ENCODE measurements at places on chromosomes 16 and 17.
A peak's percentile ranks its signal among the peaks of the same experiment; 100 is the strongest.

GRCh38 chr17:68706356-68706920 lies 105.3 kb upstream of the FAM20A start:
- DNase-seq = no peak

- DNase-seq = no peak
Observed at GRCh38 chr17:10956821-10957220, 118.9 kb upstream of the PIRT start.

GRCh38 chr16:5031601-5032000 lies 2.1 kb downstream of the NAGPA start:
- DNase-seq = no peak

- DNase-seq = no peak
Observed at GRCh38 chr17:17938388-17939107, 33.7 kb downstream of the TOM1L2 start.

DNA sequence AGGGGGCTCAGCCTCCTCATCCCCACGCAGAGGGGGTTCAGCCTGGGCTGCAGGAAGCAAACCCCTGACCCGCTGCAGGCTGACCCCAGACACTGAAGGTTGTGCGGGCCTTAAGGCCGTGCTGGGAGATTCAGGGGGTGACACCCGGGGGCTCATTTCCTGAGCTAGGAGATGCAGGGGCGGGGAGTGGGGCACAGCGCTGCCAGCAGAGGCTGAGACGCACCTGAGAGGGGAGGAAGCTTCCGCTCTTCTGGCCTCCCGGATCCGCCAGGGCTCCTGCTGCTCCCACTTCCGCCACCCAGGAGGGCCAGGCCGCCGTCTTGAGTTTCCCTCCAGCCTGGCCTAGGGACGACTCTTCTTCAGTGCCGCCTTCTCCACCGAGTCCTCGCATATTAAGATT lies 173.2 kb upstream of the FOXF1 start:
- DNase-seq = no peak

DNA sequence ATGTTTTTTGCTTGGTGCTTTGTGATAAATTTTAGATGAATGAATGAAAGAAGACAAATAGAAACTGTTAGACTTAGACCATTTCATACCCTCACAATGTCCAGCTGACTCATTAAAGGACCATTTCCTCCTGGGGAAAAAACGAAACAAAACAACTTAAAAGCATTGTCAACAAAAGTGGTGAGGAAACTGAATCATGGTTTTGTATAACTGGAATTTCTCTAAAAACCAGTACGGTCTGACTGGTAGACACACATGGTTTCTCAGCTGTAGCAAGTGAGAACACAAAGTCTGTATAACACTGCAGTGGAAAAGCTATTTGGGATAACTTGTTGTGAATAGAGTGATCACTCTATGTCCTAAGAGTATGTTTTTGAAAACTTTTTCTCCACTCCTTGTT lies 5.3 kb upstream of the DDX52 start:
- no peak for DNase-seq

GRCh38 chr16:22239131-22239805 lies 33.2 kb downstream of the EEF2K start:
- no peak for DNase-seq

DNA sequence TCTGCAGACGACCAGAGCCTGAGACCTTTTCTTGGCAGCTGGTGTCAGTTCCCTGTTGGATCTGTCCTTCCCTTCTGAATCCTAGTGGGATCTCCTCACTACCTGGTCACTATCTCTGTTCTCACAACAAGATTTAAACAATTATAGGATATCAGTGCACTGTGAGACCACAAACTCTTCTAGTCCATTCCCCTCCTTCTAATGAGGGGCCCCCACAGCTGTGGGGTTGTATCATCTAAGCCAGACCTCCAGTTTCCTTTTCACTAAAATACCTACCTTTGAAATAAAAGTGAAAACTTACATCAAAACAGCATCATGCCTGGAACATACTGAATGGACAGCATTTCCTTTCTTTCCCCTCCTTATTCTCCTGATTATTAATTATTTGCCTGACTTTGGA lies 233.2 kb downstream of the PRKCA start:
- no peak for DNase-seq

DNA sequence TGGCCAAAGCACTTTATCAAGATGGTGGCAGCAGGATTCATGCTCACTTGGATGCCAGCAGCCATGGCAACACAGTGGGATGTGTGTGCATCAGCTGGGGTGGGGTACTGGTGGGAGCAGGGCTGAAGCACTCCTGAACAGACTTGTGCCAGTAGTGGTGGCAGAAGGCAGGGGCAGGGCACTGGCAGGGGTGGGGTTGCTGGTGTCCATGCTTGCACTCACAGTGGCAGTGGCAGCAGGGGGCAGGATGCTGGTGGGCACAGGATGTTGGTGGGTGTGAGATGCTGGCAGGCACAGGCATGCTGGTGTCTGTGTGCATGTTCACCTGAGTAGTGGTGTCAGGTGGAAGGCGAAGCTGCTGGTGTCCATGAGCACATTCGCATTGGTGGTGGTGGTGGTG lies 161.0 kb upstream of the PMFBP1 start:
- DNase-seq = no peak

- no peak for DNase-seq
Observed at GRCh38 chr17:9672691-9673090, 27.4 kb downstream of the USP43 start.

DNA sequence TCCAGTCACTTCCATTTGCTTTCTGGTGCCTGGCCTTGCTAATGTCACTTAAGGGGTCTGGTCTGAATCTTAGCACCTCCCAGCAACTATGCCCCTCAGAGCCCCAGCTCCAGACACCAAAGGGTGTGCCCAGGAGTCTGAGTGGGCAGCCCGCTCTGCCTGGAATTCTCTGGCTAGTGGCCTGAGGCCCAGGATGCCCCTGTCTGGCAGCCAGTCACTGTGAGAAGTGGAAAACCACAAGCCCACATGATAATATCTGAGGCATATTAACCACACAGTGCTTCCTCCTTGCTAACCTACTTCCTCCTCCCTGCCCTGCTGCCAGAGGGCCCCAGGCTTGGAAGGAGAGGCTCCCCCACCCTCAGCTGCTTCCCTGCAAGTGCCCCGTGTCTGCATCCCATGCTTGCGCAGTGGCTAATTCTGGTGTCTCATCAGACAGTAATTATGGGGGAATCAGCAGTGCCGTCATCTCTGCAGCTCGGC lies 14.0 kb downstream of the SRCIN1 start:
- no peak for DNase-seq

DNA sequence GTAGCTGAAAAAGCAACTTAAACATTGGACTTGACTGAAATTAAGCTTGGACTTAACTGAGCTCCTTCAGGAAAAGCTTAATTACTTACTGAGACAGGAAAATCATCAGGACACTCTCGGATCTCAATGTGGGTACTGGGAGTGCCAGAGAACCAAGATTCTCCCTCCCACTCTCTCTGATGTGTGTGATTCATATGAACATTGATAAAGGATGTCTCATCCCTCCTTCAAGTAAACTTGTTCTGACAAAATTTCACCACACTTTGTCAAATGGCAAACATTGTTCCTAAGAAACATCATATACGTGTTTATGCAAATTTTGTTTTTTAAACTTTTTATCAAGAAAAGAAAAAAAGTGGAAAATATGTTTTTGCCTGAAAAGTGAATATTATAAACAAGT lies 4.1 kb upstream of the SLFN5 start:
- DNase-seq = no peak

GRCh38 chr16:89370081-89370511 lies 120.3 kb downstream of the ANKRD11 start:
- DNase-seq = no peak

GRCh38 chr17:58335061-58335731 lies 6.6 kb upstream of the TSPOAP1 start:
- no peak for DNase-seq

DNA sequence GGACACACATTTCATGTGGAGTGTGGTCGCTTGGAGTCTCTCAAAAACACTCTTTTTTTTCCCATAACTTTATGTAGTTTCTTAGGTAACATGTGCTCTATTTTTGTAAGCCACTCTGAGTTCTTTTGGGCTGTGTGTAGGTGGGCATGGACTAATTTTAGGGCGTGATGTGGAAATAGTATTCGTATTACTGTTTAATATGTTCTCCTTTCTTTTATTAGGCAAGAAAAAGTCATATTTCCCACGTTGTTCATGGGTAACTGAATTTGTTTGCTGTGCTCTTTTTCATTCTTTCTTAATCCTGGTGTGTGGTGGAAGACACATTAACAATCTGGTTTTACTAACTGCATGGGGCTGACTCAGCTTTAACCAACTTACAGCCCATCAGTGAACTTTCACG lies 27.4 kb downstream of the NDEL1 start:
- DNase-seq = no peak

GRCh38 chr17:81927152-81927652 lies 333 bp downstream of the MAFG start:
- no peak for DNase-seq

GRCh38 chr17:40329839-40330794 lies 21.1 kb downstream of the RARA start:
- DNase-seq = peak; percentile 93

- DNase-seq = no peak
Observed at GRCh38 chr16:52957199-52957598, 95.5 kb downstream of the CHD9NB start.

DNA sequence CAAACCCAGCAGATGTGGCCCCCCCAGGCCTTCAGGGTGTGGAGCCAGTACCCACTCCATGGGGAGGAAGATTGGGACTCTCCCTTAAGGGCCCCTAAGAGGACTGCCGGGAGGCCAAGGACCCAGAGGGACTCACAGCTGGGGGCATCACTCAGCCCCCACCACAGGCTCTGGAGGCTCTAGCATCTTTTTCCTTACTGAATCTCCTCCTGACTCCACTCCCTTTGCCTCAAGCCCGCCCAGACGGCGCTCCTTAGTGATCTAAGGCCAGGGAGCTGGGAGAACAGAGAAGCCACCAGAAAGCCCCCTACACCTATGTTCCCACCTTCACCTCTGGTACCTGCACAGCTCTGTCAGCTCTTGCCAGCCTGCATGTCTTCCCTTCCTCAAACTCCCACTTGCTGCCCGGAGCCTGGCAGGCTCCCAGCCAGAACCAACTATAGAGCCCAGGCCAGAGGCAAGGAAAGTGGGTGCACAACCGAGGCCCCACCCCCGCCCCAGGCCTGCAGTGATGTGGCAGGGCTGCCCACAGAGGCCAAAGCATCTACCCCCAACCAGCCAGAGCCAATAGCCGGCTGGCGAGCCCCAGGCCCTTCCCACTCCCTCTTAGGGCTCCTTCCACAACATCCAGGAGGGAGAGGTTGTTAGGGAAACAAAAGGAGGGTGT lies 22.3 kb upstream of the MPO start:
- no peak for DNase-seq

GRCh38 chr17:49915670-49916069 lies 53.3 kb upstream of the DLX4 start:
- DNase-seq = no peak

- no peak for DNase-seq
Observed at GRCh38 chr17:36501963-36502362, 15.5 kb downstream of the ZNHIT3 start.
